ENCODE measurements at places on chromosomes 6 and 20. TPM values are rescaled to one million over a fixed set of nuclear protein-coding genes. Genes with fewer than 3 reads are reported as not detected.

- no peaks in the 10 kb centered on the region for H3K36me3 ChIP-seq
- H3K4me1 ChIP-seq: peaks cover 90% of the 10 kb centered on the region
- peak overlapping the region; percentile 67 for H3K4me3 ChIP-seq
- DNase-seq: peak; percentile 89
Measured at GRCh38 chr6:44222486-44223318, 693 bp upstream of the SLC29A1 start.

GRCh38 chr6:137256350-137257103 lies 37.3 kb upstream of the IFNGR1 start:
- no peak overlapping the region for H3K4me3 ChIP-seq
- no peaks in the 10 kb centered on the region for H3K27me3 ChIP-seq
- peaks cover 12% of the 10 kb centered on the region for H3K4me1 ChIP-seq
- DNase-seq: no peak
- H3K27ac ChIP-seq: no peak overlapping the region
- no peaks in the 10 kb centered on the region for H3K36me3 ChIP-seq

DNA sequence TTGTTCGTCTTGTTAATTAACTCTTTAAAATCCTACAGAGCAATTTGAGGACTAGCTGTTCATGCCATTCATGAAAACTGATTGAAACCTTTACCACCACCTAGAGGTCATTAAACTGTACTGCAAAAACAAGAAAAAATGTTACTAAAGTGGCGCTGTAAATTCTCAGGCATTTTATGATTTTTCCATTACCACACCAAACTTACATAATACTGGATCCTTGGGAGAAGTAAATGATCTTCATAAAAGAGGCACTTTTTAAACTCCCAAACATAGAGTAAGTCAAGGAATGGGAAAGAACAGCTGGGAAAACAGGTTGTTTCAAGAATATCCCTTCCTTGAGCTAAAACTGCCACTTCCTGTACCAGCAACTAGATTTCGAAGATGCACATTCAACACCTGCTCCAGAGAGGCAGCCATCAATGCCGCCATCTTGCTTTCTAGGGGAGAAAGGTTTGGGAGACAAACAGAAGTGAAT lies 54.3 kb downstream of the MYLIP start:
- no peaks in the 10 kb centered on the region for H3K36me3 ChIP-seq
- H3K27me3 ChIP-seq: no peaks in the 10 kb centered on the region
- DNase-seq: no peak
- peaks cover 13% of the 10 kb centered on the region for H3K4me1 ChIP-seq
- peak overlapping the region; percentile 65 for H3K27ac ChIP-seq

DNA sequence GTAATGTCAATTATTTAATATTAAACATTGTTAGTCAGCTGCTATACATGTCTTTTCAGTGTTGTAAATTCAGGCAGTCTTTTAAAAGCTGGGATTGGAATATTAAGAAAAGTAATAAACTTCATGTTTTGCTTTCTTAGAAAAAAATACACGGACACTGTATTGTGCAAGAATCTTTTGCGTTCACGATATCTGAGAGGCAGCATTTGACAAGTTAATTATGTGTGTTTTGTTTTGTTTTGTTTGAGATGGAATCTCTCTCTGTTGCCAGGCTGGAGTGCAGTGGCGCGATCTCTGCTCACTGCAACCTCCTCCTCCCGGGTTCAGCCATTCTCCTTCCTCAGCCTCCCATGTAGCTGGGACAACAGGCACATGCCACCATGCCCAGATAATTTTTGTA lies 1661.3 kb downstream of the HACE1 start:
- H3K4me1 ChIP-seq: no peaks in the 10 kb centered on the region
- no peak for DNase-seq
- no peaks in the 10 kb centered on the region for H3K27me3 ChIP-seq
- H3K27ac ChIP-seq: no peak overlapping the region
- H3K36me3 ChIP-seq: no peaks in the 10 kb centered on the region

DNA sequence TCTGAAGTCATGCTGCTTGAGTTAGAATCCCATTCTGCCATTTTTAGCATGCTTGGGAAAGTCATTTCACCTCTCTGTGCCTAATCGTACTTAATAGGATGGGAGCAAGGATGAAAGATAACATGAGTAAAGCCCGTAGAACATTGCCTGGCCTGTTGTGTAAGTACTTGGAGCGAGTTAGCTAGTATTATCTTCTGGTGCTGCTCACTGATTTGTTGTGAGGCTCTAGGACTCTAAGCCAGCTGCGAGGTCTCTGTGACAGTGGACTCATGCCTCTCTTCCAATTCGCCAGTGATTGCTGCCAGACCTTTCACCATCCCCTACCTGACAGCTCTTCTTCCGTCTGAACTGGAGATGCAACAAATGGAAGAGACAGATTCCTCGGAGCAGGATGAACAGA lies 17.8 kb downstream of the TAF8 start:
- no peak for DNase-seq
- no peaks in the 10 kb centered on the region for H3K27me3 ChIP-seq
- no peak overlapping the region for H3K27ac ChIP-seq
- H3K4me1 ChIP-seq: no peaks in the 10 kb centered on the region
- no peak overlapping the region for H3K4me3 ChIP-seq
- H3K36me3 ChIP-seq: peaks cover 80% of the 10 kb centered on the region

- H3K4me1 ChIP-seq: no peaks in the 10 kb centered on the region
- no peak overlapping the region for H3K4me3 ChIP-seq
- DNase-seq: no peak
- no peaks in the 10 kb centered on the region for H3K27me3 ChIP-seq
- H3K36me3 ChIP-seq: no peaks in the 10 kb centered on the region
- no peak overlapping the region for H3K27ac ChIP-seq
Measured at GRCh38 chr6:54014440-54014839, 96.8 kb upstream of the MLIP start.

GRCh38 chr20:52031563-52032303 lies 159.8 kb downstream of the ZFP64 start:
- H3K4me1 ChIP-seq: no peaks in the 10 kb centered on the region
- H3K36me3 ChIP-seq: no peaks in the 10 kb centered on the region
- no peak overlapping the region for H3K4me3 ChIP-seq
- no peaks in the 10 kb centered on the region for H3K27me3 ChIP-seq
- no peak for DNase-seq

DNA sequence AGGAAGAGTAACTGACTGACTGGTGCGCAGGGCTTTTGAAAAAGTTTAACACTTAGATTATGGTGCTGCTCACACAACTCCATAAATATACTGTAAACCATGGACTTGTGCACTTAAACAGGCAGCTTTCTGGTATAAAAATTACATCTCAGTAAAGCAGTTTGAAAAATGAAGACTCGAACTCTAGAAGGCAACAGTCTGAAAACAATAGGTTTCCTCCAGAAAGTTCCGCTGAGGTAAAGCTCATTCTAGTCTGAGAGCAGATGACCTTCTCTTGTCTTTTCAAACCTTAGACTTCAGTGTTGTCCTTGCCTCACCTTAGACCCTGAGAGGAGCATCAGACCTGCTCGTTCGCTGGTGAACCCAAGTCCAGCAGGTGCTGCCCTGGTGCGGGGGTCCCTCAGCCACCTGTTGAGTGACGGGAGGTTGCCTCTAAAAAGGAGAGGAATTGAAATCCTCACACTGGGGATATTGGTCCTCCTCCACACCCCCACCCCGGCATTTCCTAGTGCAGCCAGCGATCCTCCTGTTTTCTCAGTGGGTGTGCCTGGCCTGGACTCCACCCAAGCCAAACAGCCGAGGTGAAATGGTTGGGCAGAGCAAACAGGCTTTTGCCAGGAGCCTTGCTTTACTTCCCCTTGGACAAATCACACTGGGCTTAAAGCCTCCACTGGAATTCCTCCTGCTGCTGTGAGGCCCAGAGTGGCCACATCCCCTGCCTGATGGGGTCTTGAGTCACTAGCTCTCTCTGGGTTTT lies 14.7 kb upstream of the PYGB start:
- peak overlapping the region; percentile 23 for H3K27ac ChIP-seq
- DNase-seq: no peak
- H3K4me1 ChIP-seq: peaks cover 20% of the 10 kb centered on the region
- H3K36me3 ChIP-seq: no peaks in the 10 kb centered on the region

GRCh38 chr6:75326557-75327258 lies 42.1 kb upstream of the TMEM30A start:
- no peak overlapping the region for H3K4me3 ChIP-seq
- H3K27ac ChIP-seq: no peak overlapping the region

DNA sequence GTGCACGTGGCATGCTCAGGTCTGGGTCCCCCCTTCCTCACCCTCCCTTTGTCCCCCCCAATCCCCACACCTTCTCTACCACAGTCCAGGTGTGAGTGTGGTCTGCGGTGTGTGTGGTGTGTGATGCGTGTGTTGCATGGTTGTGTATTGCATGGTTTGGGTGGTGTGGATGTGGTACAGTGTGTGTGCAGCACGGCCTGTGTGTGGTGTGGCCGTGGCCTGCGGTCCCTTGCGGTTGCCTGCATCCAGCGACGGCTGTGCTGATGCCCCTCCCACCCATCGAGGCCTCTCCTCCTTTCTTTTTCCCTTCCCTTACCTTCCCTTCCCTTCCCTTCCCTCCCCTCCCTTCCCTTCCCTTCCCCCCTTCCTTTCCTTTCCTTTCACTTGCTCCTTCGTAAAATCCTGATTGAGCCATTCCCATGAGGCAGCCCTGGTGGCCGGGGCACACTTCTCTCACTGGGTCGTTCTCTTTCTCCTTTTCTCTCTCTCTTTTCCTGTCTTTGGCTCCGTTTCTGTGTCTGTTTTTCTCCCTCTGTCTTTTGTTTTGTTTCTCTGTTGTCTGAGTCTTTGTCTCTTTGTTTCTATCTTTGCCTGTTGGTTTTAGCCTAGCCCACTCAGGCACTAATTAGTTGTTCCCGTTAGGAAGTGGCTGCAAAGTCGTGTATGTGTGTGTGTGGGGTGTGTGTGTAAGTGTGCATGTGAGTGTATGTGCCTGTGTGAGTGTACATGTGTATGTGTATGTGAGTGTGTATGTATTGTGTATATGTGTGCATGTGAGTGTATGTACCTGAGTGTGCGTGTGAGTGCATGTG lies 65.7 kb downstream of the SRC start:
- H3K36me3 ChIP-seq: no peaks in the 10 kb centered on the region
- no peak for DNase-seq
- H3K27me3 ChIP-seq: no peaks in the 10 kb centered on the region
- no peak overlapping the region for H3K4me3 ChIP-seq

GRCh38 chr6:169725125-169726048 lies 1.1 kb upstream of the PHF10 start:
- H3K27me3 ChIP-seq: no peaks in the 10 kb centered on the region

The PROKR2 gene
- total RNA-seq: not detected

The SYCP2L gene
- 0.25 TPM for total RNA-seq

DNA sequence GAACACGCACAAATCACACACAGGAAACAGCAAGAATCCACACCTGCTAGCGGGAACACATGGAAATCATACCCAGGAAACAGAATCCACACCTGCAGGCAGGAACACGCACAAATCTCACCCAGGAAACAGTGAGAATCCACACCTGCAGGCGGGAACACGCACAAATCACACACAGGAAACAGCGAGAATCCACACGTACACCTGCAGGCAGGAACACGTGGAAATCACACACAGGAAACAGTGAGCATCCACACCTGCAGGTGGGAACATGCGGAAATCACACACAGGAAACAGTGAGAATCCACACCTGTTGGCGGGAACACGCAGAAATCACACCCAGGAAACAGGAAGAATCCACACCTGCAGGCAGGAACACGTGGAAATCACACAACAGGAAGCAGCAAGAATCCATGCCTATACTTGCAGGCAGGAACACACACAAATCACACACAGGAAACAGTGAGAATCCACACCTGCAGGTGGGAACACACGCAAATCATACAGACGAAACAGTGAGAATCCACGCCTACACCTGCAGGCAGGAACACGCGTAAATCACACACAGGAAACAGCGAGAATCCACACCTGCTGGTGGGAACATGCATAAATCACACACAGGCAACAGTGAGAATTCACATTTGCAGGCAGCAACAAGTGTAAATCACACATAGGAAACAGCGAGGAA lies 108.6 kb downstream of the DLL1 start:
- H3K4me3 ChIP-seq: no peak overlapping the region
- H3K4me1 ChIP-seq: peaks cover 40% of the 10 kb centered on the region
- H3K27ac ChIP-seq: no peak overlapping the region
- peak; percentile 61 for DNase-seq

DNA sequence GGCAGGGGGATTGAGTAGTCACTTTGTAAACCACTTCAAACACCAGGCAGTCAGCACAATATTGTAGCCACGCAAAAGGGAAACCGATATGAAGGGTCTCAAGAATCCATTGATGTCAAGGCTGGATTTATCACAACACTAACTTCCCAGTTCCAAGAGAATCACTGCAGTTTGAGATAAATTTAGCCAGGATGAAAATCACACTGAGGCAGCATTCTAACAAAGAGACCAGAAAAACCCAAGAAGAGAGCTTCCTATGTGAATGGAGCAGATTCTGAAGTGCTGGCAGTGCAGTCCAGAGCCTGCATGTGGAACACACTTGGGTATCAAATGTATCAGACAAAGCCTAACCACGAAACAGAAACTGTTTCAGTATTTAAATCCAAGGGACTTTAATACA lies 84.6 kb downstream of the KIF16B start:
- H3K4me1 ChIP-seq: no peaks in the 10 kb centered on the region
- H3K27ac ChIP-seq: no peak overlapping the region
- no peaks in the 10 kb centered on the region for H3K36me3 ChIP-seq
- DNase-seq: no peak
- no peaks in the 10 kb centered on the region for H3K27me3 ChIP-seq

DNA sequence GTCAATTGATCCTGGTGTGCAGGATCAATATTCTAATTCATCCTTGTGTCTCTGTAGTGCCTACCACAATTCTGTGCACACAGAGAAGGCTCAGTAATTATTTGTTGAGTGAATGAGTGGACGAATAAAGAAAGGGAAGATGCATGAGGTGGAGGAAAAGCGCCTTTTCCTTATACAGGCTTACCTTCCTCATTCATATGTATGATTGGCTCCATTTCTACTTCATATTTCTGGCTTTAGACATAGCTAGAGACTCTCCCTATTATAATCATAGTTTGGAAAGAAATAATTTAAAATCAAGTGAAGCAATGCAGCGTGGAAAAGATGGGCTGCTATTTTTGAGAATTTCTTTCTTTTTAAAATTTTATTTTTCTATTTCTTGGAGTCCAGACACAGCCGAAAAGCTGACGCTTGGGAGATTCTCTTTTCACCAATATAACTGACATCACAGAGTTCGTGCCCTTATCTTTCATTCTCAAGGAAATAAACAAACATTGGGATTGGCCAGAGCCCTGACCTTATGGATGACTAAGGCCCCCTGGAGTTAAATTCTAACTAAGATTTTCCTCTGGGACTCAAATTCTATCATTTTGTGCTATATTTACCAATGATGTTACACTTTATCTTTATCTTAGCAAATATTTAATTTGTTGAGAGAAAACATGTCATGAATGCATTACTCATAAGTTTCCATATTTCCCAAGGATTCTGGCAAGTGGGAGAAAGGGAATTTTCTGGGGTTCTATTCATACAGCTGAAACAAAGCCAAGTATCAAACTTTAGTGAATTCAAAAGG lies 48.1 kb downstream of the PRL start:
- peaks cover 14% of the 10 kb centered on the region for H3K4me1 ChIP-seq
- no peak for DNase-seq
- no peak overlapping the region for H3K27ac ChIP-seq
- no peak overlapping the region for H3K4me3 ChIP-seq

GRCh38 chr20:46945465-46945864 lies 50.8 kb downstream of the EYA2 start:
- H3K4me1 ChIP-seq: peaks cover 15% of the 10 kb centered on the region
- H3K4me3 ChIP-seq: no peak overlapping the region
- no peak for DNase-seq
- H3K36me3 ChIP-seq: no peaks in the 10 kb centered on the region
- H3K27ac ChIP-seq: no peak overlapping the region

The C6orf89 gene
- total RNA-seq: 36.8 TPM

- no peak for DNase-seq
- peaks cover 3% of the 10 kb centered on the region for H3K27me3 ChIP-seq
- no peak overlapping the region for H3K27ac ChIP-seq
- peaks cover 13% of the 10 kb centered on the region for H3K4me1 ChIP-seq
Measured at GRCh38 chr6:28673787-28674671, 148.3 kb downstream of the GPX5 start.
